ENCODE measurements at places on chromosomes 4 and X.

DNA sequence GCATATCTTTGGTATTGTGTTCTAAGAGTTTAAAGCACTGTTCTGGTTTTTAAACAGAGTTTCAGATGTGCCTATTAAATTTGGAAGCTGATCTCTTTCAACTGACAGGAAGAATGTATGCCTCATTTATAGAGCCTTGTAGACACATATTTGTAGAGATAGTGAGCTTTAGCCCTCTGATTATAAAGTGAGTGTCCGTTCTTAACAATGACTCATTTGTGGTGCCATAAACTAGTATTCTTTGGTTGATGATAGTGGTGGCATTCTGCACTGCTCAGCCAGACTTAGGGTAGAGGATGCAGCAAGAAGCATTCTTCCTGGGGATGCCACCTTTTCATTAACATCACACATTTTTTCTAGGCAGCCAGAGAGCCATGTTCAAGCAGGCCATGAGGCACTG, 121.7 kb downstream of the TLL1 start:
- DNase-seq, result peak; percentile 73

- DNase-seq, result no peak
Observed at GRCh38 chr4:165152527-165152926, 39.9 kb upstream of the TMEM192 start.

GRCh38 chr4:36386691-36387090, 105.3 kb downstream of the DTHD1 start:
- DNase-seq, result no peak

DNA sequence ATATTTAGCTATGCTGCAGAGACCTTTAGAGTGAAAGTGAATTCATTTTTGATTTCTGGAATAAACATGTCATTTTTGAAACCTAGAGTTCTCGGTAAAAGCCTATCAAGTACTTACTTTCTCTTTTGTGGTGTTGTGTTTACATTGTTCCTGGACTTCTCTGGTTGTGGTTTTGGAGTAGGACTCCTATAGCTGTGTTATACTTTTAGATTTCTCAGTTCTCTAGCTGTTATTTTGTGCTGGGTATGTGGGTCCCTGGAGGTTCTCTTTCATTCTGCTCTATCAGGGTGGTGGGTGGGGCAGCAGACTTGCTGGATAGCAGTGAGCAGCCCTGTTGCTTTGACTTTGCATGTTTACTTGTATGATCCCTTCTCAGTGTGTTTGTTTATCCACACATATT, 25.6 kb upstream of the MSMO1 start:
- no peak for DNase-seq

DNA sequence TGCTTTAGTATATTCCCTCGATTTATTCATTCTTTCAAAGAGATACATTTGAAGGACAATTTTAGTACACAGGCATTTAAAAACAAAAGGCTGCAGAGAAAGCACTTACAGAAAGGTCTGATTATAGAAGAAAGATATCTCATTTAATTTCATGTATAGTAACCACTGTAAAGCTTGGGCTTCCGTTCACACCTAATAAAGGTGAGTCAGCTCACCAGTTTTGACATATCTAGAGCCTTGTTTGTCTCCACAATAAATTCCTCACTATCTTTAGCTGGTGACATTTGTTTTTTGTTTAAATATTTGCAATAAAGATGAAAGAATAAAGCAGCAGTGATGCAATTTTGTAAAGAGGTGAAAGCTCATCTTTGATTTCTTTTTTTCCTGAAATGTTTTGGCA, 1.1 kb upstream of the EPHA5 start:
- DNase-seq, result no peak

DNA sequence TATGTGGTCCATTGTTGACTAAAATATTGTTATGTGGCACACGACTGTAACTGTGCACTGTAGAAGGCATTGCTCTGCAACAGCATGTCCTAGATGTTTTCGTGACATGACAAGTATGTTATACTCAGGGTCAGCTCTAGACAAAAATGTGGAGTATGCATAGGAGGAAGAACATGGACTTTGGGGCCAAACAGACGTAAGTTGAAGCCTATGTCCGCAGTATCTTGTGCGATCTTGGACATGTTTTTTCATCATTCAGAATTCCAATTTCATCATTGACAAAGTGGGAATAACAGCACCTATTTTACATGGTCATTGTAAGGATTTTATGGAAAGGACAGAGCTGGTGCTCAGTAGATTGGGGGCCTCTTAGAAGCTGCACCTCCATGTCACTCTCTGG, 27.7 kb upstream of the PROM1 start:
- no peak for DNase-seq

DNA sequence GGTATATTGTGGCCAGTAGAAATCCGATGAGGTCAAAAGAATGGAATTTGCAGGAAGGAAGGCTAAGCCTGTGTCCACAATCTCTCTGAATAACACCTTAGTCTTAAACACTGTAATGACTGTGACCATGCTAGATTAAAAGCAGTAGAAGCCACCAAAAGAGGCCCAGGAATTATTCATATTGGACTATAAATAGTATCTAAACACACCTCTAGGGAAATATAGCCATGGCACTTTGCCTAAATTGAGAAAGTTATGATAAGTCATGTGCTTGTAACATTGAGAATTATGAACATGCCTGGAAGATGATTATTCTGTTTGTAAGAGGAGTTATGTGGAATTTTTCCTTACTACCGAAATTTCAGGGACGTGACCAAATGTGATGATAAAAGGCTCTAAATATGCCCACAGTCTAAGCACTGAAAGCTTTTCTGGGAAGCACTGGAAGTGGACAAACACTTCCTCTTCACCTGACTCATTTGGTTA, 298.5 kb downstream of the KCTD8 start:
- DNase-seq, result peak; percentile 62

- no peak for DNase-seq
Observed at GRCh38 chrX:131795442-131796229, 227.5 kb upstream of the STK26 start.

DNA sequence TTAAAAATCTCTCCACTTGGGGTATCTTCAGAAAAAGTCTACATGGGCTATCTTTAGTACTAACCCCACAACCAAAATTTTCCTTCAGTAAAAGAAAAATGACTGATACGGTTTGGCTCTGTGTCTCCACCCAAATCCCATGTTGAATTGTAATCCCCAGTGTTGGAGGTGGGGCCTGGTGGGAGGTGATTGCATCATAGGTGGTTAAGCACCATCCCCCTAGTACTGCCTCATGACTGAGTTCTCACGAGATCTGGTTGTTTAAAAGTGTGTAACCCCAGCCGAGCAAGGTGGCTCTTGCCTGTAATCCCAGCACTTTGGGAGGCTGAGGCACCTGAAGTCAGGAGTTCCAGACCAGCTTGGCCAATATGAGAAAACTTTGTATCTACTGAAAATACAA, 66.8 kb downstream of the USP46 start:
- no peak for DNase-seq

DNA sequence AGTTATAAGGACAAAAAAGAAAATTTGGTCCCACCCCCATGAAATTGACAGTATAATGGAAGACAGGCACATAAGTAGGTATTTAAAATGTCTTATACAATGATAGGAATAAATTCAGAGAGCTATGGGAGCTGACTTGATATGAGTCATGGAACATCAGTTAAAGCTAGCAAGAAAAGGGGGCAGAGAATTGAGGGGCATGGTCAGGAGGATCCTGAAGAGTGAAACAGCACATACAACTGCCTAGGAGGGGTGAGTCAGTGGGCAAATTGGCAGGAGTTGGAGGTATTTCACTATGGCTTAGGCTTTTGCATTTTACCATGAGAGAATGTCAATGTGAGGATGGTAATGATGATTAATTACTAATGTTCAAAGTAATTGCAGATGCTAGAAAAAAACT, 95.4 kb upstream of the BANK1 start:
- DNase-seq, result peak; percentile 29

- DNase-seq, result no peak
Observed at GRCh38 chr4:25818371-25818871, 44.4 kb downstream of the SEL1L3 start.

- no peak for DNase-seq
Observed at GRCh38 chr4:8725071-8725841, 132.7 kb downstream of the CPZ start.
